ENCODE measurements at places on chromosomes 3 and 15. TPM values are rescaled to one million over a fixed set of nuclear protein-coding genes. Genes with fewer than 3 reads are reported as not detected.

The POC1A gene
- total RNA-seq = 14.4 TPM

The MELTF gene
- 5.0 TPM for total RNA-seq

The MESP2 gene
- not detected for total RNA-seq

The PLSCR5 gene
- total RNA-seq = not detected

The FILIP1L gene
- 19.4 TPM for total RNA-seq

The TRIM42 gene
- total RNA-seq = not detected

The KLHL25 gene
- total RNA-seq = 15.2 TPM

The GCSAM gene
- not detected for total RNA-seq

The GOLGA6B gene
- not detected for total RNA-seq

The IL12A gene
- not detected for total RNA-seq

The P3H2 gene
- total RNA-seq = 5.3 TPM

The ATP10A gene
- total RNA-seq = 0.07 TPM

The XPC gene
- 43.0 TPM for total RNA-seq

The RBMS3 gene
- total RNA-seq = 3.8 TPM

The LHFPL4 gene
- total RNA-seq = 0.55 TPM

The CYP8B1 gene
- not detected for total RNA-seq

The GRAMD1C gene
- total RNA-seq = 2.4 TPM

The A4GNT gene
- 3.1 TPM for total RNA-seq

The TRPM1 gene
- not detected for total RNA-seq

The PLA2G4D gene
- total RNA-seq = not detected

The CFAP100 gene
- 0.79 TPM for total RNA-seq

Data from progenitor cell of endocrine pancreas (in vitro differentiated cells).